ENCODE measurements at places on chromosomes 12 and 14. TPM values are rescaled to one million over a fixed set of nuclear protein-coding genes. Genes with fewer than 3 reads are reported as not detected.

The NPFF gene
- not detected for total RNA-seq

The KRT2 gene
- not detected for total RNA-seq

The IRAK3 gene
- total RNA-seq: 2.9 TPM

The NPAS3 gene
- 0.34 TPM for total RNA-seq

The TMEM179 gene
- total RNA-seq: 0.53 TPM

The STON2 gene
- 3.4 TPM for total RNA-seq

The E2F7 gene
- total RNA-seq: 20.1 TPM

The AICDA gene
- total RNA-seq: not detected

The TAS2R13 gene
- not detected for total RNA-seq

The KLHL33 gene
- not detected for total RNA-seq

The TXNDC16 gene
- total RNA-seq: 4.7 TPM

GRCh38 chr14:58565832-58566231 lies 71.9 kb upstream of the DACT1 start:
- DNase-seq: no peak

GRCh38 chr14:80536456-80536855 lies 325.2 kb upstream of the DIO2 start:
- DNase-seq: no peak

- DNase-seq: no peak
Observed at GRCh38 chr12:98595243-98595988, 1.9 kb downstream of the SLC25A3 start.

GRCh38 chr12:113129664-113130456 lies 5.7 kb downstream of the RASAL1 start:
- DNase-seq: no peak

DNA sequence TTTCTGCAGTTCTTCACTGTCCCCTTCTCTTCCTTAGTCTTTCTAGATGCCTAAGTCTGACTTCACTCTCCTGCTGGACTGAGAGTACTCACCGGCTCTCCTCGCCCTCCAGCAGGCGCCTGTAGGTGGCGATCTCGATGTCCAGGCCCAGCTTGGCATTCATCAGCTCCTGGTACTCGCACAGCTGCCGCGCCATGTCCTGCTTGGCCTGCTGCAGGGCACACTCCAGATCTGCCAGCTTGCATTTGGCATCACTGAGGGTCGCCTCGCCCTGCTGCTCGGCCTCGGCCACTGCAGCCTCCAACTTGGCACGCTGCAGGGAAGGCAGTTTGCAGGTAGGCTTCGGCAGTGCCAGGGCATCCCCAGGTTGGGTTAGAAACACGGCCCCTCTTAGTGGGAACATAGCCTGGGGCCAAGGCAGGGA lies 5.2 kb downstream of the KRT84 start:
- no peak for DNase-seq

- no peak for DNase-seq
Observed at GRCh38 chr12:57712701-57713100, 18.8 kb downstream of the OS9 start.

- no peak for DNase-seq
Observed at GRCh38 chr12:2493086-2493485, 301.7 kb upstream of the FKBP4 start.

DNA sequence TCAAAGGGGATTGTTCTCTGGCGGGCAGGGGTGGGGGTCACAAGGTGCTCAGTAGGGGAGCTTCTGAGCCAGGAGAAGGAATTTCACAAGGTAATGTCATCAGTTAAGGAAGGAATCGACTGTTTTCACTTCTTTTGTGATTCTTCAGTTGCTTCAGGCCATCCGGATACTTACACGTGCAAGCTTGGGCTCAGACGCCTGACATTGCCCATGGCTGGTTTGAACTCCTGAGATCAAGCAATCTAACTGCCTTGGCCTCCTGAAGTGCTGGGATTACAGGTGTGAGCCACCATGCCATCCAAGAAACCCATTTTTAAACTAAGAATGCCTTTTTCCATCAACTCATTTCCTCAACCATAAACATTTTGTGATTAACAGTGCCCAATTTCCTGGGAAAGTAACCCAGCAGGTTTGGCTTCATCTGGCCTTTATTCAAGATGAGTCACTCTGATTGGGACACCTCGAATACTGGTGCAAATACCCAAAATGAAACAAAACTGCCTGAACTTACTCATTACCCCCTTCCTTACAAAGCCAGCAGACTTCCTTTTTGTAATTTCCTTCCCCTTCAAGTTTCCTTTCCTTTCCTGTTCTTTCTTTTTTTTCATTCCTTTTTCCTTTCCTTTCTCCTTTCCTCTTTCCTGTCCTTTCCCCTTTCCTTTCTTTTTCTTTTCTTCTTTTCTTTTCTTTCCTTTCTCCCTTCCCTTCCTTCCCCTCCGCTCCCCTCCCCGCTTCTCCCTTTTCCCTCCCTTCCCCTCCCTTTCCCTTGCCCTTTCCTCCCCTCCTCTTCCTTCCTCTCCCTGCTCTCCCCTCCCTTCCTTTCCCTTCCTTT lies 10.2 kb upstream of the RNASE10 start:
- no peak for DNase-seq

DNA sequence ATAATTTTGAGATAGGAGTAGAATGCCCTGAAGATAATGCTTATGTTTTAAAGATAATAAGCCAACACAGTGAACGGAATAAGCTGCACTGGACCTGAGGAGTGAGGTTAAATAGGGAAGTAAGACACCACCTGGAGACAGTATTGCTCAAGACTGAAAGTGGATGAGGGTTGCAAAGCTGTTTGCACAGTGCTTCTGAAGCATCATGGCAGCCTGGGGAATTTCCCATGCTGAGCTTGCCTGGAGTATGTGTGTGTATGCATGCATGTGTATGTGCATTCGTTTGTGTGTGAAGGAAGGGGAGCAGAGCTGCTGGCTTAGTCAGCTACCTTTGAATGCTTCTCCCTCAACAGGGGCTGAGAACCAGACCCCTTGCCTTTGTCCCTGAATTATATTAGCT lies 35.8 kb downstream of the BHLHE41 start:
- no peak for DNase-seq

- no peak for DNase-seq
Observed at GRCh38 chr12:64918801-64919200, 94.4 kb downstream of the TBC1D30 start.

DNA sequence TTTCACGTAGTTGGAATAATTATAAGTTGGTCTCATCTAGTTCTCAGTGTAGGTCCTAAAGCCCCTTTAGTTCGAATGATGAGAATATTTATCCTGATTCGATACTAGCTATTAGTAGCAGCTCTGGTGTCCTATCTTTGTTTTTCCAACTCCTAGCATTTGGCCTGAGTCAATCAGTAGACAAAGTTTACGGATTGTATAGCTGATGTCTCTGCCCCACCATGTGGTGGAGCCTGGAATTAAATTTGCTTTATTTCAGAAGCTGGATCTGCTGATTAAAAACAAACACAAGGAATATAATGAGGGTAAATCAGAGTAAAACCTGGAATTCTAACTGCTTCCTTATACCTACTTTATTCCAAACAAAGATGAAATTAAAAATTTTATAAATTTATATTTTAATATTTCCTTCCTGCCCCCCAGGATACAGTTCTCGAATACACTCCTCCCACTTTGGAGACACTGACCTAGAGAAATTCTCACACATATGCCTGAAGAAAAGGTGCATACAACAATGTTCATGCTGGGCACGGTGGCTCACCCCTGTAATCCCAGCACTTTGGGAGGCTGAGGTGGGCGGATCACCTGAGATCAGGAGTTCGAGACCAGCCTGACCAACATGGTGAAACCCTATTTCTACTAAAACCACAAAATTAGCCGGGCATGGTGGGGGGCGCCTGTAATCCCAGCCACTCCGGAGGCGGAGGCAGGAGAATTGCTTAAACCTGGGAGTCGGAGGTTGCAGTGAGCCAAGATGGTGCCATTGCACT lies 7.6 kb upstream of the BRMS1L start:
- DNase-seq: no peak

DNA sequence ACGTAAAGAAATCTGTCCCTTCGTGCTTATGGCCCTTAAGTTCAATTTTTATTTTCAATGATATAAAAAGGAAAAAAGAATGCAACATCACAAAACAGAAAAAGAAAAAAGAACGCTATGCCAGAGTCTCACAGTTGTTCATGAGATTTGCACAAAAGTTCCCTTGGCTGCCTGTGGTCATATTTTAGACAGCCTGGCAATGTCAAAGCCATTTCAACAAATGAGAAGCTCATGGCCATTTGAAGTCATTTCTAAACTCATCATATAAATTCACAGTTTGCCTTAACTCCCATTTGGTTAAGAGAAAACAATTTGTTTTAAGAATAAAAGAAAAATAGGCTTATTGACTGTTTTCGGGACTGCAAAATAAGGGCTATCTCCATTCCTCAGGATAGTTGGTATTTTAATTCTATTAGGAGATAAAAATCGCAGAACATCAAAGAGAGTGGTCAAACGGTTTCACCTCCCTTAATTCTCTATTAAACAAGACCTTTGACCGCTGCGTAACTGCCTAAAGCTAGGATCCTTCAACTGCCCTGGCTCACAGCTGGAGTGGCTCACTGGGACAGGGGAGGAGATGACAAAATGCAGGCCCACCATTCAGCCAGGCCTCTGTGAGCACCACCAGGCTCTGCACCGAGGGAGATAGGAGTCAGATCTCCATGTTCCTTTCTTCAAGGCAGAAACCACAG lies 119.2 kb upstream of the DAAM1 start:
- no peak for DNase-seq

GRCh38 chr12:64723630-64724029 lies 35.6 kb downstream of the GNS start:
- no peak for DNase-seq

DNA sequence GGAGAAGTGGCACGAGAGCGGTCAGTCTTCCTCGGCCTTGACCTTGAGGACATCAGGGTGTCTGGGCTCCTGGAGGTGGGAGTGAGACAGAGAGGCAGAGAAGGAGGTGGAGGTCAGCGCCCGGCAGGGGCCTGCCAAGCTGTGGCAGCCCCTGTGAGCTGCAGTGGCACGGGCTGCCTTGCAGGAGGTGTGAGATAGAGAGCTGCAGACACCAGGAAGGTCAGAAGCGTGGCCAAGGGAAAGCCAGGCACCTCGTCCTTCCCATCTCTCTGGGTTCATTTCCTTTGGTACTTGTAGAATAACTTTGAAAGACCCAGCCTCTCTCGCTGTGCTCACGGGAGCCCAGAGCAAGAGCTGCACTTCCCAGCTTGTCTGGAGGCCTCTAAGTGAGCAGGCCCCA lies 98.1 kb downstream of the TSPAN9 start:
- DNase-seq: no peak

GRCh38 chr12:113684053-113684907 lies 212.6 kb upstream of the LHX5 start:
- DNase-seq: no peak

DNA sequence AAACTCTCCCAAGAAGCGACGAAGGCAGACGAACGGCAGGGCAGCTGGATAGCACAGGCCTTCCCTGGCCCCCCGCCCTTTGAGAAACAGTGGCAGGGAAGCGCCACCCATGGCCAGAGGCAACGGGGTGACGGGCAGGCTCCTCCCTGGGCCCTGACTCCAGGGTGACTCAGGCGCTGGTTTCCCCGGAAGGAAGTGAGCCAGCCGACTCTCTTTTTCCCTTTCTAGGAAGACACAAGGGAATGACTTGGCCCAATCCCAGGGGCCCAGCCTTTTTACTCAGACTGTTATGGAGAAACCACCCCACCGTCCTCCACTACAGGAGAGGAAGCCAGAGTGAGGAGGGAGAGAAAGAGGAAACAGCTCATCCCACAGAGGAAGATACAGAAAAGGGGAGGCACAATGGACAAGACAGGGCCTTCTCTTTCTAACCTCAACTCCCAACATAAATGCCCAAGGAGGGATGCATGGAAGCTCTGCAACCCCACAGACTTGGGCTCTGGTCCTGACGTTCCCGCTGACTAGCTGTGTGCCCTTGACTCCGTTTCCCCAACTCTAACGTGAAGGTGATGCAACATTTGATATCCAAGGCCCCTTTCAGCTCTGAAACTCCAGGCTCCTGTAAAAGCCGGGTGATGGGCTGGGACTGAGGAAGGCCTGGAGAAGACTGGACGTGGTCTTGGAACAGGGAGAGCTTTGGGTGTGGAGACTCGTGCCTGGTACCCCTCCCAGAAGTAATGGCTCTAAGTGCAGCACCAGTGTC lies 27.9 kb downstream of the ACTN1 start:
- no peak for DNase-seq

DNA sequence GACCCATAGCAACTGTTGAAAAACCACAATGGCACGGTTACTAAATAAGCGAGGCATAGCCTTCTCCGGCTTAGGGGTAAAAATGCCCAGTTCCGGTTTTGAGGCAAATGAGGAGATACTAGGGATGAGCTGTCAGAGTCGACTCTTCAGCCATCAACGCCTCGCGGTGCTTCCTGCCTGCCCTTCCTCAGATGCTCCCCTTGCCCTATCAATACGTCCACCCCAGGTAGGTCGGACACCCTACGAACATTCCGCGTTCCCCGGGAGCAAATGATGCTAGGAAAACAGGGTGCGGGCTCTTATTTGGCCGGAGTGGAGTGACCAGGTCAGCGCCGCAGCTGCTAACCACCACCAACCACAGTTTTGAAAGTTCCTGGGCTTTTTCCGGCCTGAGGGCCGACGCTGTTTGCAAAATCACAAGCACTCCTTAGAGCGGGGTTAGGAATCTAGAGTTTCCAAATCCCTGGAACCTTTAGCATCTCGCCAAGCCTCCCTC lies 1.2 kb downstream of the SRSF9 start:
- no peak for DNase-seq

DNA sequence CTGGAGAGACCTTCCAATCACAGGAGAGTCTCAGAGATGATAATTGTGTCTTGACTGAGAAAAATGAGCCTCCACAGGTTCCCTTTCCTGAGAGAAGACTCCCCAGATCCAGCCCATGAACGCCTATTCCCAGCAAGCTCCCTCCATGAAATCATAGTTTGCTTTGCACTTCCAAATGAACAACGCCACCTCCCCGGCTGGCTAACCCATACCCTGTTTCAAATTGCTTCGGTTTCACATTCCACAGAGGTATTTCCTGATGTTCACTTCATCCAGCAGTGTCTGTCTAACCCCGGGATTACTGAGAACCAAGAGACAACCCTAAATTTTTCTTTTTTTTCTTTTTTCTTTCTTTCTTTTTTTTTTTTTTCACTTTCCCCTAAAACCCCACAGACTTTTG lies 124.1 kb upstream of the RFLNA start:
- DNase-seq: no peak

- no peak for DNase-seq
Observed at GRCh38 chr14:77663293-77663692, 44.5 kb downstream of the ALKBH1 start.

- DNase-seq: no peak
Observed at GRCh38 chr12:96140174-96140573, 54.0 kb upstream of the ELK3 start.

- DNase-seq: no peak
Observed at GRCh38 chr12:1252758-1253157, 261.7 kb downstream of the ERC1 start.

DNA sequence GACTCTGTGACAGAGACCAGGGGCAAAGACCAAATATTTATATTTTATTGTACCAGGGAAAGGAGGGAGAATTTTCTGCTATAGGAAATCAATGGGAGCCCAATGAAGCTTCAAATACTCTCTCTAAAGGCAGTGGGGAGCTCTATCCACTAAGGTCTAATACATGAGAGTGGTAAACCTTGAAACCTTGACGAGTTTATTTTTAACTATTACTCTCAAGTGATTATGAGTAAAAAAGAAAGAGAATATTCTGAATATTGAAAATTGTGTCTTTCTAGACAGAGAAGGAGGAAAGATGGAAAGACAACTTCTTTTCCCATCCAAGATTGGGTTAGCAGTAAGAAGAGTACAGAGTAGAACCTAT lies 1722.1 kb upstream of the SEL1L start:
- DNase-seq: no peak

- no peak for DNase-seq
Observed at GRCh38 chr14:74670726-74671411, 42.0 kb downstream of the AREL1 start.

- no peak for DNase-seq
Observed at GRCh38 chr12:52951640-52952039, 2.7 kb downstream of the KRT18 start.

Measured in glomerular endothelial cell (primary cell).